ENCODE measurements at places on chromosomes 6 and 20.

GRCh38 chr6:90053614-90054013 is 159.3 kb downstream of the GJA10 start:
- DNase-seq = no peak

DNA sequence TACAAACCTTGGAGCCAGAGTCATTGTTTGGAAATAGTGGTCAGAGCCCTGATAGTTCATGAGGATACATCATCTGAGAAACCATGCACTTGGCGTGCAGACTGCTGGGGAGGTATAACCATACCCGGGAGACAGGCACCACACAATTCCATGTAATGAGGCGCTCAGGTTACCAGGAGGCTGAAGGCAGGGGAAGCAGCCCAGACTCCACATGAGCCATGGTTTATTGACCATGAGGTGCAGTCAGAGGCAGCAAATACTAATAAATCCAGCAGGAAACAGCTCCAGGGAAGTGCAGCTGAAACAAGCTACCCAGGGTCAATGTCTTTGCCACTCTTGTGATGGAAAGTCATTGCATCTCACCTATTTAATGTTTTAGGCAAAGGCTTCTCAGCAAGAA is 156.0 kb downstream of the TBC1D7 start:
- DNase-seq = no peak

DNA sequence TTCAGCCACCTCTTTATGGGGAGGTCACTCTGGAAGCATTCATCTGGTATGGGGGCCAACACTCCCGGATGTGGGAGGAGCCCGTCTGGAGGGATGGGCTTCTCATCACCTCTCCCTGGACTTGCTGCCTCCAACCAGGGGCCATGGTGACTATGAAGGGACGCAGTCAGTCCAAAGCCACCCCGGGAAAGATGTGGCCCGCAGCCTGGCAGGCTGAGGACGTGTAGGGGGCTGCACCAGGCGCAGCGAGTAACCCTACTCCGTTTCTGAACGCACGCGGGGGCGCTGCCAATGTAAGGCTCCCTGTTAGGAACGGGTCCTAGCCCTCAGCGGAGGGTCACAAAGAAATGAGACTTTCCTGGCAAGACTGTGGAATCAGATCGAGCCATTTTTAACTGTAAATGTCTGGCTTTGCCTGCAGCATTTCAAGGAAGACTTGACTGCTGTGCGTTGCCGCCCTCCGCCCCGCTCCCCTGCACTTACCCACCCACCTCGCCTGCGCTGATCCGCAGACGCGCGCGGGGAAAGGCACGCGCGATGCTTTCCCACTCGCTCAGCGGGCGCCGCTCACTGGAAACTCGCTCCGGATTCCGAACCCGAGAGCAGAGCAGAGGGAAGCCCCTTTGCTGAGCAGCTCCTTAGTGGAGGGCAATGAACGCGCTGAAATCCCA is 55.1 kb downstream of the IL20RA start:
- DNase-seq = no peak

DNA sequence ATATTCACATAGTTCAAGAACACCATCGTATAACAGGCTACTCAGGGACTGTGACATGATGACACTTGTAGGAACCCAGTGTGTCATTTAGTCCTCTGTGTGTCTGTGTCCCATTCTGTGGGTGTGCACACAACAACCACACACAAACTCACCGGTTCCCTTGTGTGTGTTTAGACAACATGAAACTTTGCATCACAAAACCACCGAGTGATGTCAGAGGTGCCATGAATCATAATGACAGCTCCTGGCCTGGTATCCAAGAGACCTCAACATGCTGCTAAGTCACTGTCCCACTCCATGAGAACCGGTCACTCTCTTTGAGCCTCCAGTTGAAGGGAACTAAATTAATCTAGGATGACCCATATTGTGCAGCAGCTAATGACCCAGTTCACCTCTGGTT is 421.3 kb downstream of the PREX1 start:
- DNase-seq = no peak

DNA sequence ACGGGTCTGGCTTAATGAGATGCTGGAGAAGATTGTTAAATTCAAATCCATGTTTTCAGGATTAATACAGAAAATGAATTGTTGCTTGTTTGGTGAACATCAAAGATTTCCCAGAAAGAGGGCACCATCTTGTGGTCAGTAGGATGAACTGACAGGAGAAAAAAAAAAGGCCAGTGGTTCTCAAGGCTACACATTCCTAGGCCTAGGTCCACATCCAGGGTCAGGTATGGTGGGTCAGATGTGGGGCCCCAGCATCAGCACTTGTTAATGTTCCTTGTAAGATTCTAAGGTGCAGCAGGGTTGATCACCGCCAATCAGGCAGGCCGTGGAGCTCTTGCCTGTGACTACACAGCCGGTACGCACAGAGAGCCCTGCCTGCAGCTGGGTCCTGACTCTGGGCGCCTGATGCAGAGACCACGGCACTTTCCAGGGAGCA is 34.0 kb upstream of the FOXO3 start:
- no peak for DNase-seq

- no peak for DNase-seq
Observed at GRCh38 chr6:70371454-70372105, 41.7 kb upstream of the FAM135A start.

GRCh38 chr6:9503111-9503761 is 911.6 kb downstream of the TFAP2A start:
- no peak for DNase-seq

GRCh38 chr20:35232575-35232974 is 6.1 kb downstream of the MMP24 start:
- DNase-seq = no peak

- DNase-seq = no peak
Observed at GRCh38 chr20:4089756-4090487, 74.6 kb upstream of the RNF24 start.

DNA sequence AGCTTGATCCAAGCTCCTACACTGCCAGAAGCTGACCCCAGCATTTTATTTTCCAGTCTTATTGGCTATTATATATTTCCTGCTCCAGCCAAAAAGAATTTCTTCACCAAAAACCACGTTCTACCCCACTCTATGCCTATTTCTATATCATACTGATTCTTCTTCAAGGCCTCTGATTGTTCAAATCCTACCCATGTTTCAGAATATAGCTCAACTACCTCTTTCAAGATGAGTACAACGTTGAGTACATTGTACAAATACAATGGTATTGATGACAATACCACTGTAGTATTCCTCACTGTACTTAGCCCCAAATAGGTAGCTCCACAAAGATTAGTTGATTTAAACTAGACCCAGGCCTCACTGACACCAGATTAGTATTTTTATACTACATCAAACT is 31.0 kb downstream of the ASCC3 start:
- DNase-seq = no peak

- no peak for DNase-seq
Observed at GRCh38 chr6:170018936-170019817, 267.8 kb downstream of the ERMARD start.

DNA sequence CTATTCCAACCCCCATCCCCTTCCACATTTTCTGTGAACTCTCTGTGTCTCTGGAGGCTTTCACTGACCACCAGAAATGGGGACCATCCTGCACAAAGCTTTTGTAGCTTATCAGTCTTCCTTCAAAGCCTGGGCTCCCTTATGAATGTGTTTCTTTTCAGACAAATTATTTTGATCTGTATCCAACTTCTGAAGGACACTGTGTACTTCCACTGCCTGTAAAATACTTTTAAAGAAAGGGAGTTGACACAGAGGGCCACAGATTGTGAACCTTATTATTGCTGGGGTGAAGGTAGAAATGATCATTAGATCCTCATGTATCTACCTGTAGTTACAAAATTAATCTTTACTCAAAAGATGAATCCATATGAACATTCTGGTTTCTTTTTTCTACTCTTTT is 135.6 kb downstream of the CARMIL1 start:
- no peak for DNase-seq

- no peak for DNase-seq
Observed at GRCh38 chr6:170243386-170243785, 47.5 kb downstream of the DLL1 start.

DNA sequence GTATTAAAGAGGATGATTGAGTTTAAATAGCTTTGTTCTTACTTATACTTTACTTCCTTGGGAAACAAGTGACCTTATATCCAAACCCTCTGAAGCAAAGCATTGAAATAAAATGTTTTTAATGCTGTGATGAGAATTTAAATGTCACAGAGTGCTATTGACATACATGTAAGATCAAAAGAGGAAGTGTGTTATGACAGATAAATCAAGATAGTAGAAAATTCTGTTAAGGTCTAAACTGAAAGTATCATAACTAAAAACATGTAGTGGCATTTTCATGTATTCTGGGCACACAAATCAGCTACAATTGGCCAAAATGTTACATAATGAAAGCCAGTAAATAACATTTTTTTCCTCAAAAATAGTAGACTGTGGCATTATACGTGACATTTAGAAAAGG is 318.0 kb downstream of the GRIK2 start:
- no peak for DNase-seq

DNA sequence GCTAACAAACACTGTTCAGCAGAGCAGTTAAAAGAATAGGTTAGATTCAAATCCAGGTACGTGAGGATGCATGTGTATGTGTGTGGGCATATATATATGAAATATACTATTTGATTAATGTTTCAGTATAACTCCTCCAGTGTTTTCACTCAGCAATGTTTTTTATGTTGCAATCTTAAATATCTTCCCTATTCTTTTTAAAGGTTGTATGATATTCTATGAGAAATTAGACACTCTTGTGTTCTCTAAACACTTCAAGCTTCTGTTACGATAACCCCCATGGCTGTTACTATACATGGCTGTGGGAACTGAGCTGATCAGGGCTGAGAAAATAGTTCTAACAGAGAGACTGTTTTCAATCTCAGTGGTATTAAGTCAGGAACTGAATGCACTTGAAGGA is 421.0 kb downstream of the CBLN4 start:
- no peak for DNase-seq

DNA sequence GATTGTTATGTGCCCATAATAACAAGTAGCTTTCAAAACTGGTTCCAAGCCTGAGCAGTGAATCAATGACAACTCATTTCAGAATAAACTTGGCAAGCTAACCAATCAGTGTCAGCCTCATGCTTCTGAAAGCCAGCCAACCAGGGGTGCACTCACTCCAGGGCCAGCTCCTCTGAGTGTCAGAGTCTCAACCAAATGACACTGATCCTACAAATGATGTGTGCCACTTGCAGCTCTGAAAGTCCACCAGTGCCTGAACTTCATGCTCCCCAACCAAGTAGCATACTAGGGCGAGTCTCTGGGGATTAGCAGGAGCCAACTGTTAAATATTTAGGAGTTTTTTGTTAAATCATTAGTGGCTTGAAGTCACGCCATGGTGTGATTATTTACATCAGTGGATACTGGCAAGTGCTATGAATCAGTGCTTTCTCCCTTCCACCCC is 4.5 kb downstream of the IYD start:
- DNase-seq = no peak

DNA sequence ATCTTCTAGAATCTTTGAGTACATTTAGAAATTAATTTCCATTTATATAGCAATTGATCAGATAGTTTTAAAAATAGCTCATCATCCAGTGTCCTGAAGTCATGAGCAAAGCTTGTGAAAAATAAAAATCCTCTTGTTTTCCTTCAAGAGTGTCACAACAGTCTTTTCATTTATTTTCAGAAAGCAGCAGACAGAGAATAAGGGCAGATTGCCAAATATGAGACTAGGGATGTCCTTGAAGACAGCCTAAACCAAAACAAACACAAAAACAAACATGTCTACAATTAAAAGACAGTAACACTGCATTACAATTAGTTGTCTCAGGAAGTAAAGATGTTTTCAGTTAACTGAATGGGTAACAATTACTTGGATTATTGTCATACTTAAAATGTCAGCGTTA is 682.8 kb downstream of the TFAP2A start:
- no peak for DNase-seq

DNA sequence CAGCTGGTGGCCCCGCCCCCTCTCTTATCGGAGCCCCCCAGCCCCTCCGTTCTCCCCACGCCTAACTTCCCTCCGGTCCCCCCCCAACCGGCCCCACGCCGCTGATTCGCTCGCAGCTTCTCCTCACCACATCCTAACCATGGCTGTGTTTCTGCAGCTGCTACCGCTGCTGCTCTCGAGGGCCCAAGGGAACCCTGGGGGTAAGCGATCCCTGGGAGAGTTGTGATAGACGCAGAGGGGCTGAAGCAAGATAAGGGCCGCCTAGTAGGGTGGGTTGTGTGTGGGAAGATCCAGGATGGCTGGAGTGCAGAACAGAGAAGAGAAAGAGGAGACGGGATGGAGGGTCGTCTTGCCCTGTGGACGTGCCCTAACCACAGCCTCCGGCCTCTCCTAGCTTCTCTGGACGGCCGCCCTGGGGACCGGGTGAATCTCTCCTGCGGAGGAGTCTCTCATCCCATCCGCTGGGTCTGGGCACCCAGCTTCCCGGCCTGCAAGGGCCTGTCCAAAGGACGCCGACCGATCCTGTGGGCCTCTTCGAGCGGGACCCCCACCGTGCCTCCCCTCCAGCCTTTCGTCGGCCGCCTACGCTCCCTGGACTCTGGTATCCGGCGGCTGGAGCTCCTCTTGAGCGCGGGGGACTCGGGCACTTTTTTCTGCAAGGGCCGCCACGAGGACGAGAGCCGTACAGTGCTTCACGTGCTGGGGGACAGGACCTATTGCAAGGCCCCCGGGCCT is at the start of gene MPIG6B:
MPIG6B (plus strand) TSS at position 129 of the 735 bp plus-strand sequence; CDS start at position 140, 11 bp downstream.
- DNase-seq = no peak

- no peak for DNase-seq
Observed at GRCh38 chr6:143656026-143656425, 21.7 kb upstream of the PHACTR2 start.

Data from NT2/D1 (cell line).